ENCODE measurements at places on chromosomes 12 and 14.

- DNase-seq: no peak
These were observed 62.2 kb downstream of the GNG2 start for GRCh38 chr14:51922624-51923023.

- no peak for DNase-seq
These were observed 225.2 kb downstream of the KTN1 start for GRCh38 chr14:55805250-55805649.

DNA sequence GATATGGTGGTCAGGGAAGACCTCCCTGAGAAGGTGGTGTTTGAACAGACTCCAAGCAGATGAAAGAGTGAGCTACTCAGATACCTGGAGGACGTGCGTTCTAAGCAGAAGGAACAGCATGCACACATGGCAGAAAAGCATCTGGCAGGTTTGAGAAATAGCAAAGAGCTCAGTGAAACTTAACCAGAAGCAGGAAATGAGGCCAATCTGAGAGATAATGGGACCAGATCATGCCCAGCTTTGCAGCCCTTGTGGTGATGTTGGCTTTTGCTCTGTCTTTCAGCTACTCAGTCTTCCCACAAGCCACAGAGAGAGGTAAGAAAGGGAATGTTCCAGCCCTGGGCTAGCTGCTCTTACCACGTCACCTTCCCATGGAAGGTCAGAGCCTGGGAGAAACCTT is 176.3 kb upstream of the GSC start:
- DNase-seq: no peak

GRCh38 chr14:68881396-68881795 is 88.5 kb upstream of the ZFP36L1 start:
- no peak for DNase-seq

- no peak for DNase-seq
These were observed 55.9 kb upstream of the LRRK2 start for GRCh38 chr12:40168868-40169267.

DNA sequence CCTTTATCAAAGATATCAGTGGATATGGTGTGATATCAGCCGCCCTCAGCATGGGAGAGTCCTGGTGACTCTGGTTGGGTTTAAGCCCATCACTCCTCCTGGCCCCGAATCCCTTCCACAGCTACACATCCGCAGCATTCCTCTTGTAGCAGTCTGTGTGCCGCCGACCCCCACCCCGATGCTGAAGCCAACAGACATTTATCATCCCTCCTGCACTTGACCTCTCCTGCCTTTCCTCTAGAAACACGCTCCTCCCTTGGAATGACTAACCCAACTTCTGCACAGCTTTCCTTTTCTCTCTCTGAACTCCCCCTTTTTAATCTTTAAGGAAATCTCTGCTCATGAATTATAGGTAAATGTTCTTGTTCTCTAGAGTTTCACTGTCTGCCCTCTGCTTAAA is 250.9 kb upstream of the FOXN3 start:
- no peak for DNase-seq

DNA sequence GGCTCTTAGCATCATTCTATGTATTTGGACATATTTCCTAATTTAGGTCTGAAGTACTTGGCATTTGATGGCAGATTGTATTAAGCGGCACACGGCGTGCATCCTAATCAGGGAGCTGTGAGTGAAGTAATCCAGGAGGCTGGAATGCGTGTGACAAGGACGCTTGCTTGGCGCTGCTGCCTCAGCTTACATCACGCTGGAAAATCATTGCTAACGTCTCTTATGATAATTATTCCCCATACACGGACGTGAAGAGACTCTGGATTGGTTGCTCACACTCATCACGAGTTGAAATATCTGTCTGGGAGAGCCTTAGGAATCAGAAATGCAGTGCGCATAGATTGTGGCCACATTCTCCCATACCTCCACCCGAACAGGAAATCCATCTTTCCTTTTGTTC is 85.3 kb downstream of the FBXW8 start:
- DNase-seq: no peak

GRCh38 chr14:96592591-96593386 is 90.6 kb downstream of the PAPOLA start:
- DNase-seq: peak; percentile 35

DNA sequence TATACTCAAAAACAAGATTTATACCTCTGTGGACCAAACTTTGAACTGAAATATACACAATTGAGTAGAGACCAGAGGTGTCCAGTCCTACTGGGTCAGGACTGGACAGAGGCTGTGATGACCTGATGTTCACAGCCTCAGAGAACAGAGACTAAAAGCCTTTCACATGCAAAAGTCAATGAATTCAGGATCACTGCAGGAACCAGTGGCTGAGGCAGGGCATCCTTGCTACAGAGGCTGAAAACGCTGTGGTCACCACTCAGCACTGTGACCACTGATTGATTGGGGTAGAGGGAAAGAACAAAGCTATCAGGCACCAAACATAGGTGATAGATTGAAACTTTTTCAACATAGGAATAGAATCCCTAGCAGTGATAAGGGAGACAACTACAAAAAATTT is 25.1 kb downstream of the GRIP1 start:
- no peak for DNase-seq

- no peak for DNase-seq
These were observed 968 bp upstream of the ARID4A start for GRCh38 chr14:58297412-58297761.

DNA sequence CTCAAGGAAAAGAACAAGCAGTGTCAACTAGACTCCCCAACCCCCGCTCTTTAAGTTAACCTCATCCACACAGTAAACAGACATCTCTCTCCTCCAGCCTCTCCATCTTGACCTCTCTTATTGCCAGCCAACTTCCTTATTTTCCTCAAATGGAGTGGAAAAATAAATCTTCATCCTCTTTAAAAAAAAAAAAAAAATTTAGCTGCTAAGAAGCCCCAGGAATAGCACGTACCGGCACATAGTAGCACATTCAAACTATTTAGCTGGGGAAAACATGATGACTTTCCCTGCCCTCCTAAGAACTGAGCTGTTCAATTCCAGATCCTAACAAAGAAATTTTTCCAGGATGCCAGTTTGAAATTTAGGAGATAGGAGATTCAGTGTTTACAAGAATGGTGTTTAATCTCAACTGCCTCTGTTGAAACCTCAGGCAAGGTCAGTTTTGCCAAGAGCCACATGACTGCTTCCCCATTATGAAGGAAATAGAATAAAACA is 90.8 kb downstream of the EPS8 start:
- no peak for DNase-seq

- DNase-seq: no peak
These were observed 1282.1 kb downstream of the TMEM121 start for GRCh38 chr14:106808458-106808857.

DNA sequence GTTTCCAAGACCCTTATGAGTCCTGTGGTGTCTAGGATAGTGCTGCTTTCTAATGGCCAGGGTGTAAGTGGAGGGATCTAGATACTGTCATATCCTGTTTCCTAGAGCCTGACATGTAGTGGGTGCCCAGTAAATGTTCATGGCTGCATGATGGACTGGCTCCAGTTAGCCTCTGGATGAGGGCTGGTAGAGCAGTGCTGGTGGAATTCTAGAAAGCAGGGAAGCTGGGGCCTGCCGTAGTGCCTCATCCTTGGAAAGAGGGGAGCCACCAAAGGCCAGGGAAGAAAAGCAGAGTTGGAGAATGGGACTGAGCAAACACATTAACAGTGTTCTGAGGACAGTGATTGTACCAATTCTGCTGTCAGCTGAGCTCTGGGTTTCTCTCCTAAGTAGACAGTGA is 637 bp downstream of the GZMB start:
- no peak for DNase-seq

GRCh38 chr14:92431199-92431725 is 82.3 kb upstream of the RIN3 start:
- DNase-seq: no peak

GRCh38 chr12:46386360-46386867 is 13.8 kb upstream of the SLC38A2 start:
- no peak for DNase-seq

GRCh38 chr14:53784688-53785087 is 171.9 kb downstream of the BMP4 start:
- DNase-seq: no peak

DNA sequence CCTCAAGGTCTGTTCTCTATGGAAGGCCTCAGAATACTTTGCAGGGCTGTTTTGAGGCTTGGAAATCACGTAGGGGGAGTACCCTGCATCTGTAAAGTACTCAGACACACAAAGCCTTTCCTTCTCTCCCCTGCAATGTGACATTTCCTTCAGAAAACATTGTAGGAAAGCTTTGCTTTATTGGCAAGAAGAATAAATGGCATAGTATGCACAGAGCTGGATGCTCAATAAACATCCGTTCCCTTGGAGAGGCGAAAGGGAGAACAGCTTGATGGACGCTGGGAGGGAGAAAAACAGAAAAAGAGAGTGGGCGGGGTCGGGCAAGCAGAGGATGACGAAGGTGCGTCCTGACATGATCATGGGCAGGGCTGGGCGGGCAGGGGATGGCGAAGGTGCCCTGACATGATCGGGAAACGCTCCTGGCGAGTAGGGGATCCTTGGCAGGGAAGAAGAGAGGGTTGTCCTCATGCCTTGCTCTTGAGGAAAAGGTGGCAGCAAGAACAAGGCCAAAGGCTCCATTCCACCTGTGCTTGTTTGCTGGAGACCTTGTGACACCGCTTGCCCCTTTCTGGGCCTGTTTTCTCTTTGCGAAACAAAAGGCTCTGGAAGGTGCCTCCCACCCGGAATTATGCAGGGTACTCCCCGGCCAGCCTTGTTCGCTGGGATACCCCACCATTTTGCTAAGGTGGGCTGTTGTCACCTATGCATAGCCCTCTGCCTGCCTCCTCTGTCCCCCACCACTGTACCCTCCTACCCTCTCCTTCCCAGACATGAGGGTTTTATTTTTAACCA is 21.1 kb downstream of the IRF2BPL start:
- no peak for DNase-seq

DNA sequence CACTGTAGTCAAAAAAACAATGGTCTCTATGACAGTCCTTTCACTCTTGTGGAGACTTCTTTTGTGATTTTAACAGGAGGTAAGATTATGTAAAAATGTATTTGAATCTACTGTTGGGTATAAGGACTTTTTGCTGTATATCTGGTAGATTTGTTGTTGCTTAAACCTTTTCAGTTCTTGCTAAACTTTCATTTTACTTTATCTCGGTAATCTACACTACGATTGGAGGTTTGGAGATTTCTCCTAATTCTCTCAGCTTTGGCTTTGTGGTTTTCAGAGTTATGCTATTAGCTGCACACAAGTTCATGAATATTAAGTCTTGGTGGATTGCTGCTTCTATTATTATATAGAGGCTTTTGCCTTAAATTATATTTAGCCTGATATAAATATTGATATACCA is 116.6 kb upstream of the HIF1A start:
- no peak for DNase-seq

DNA sequence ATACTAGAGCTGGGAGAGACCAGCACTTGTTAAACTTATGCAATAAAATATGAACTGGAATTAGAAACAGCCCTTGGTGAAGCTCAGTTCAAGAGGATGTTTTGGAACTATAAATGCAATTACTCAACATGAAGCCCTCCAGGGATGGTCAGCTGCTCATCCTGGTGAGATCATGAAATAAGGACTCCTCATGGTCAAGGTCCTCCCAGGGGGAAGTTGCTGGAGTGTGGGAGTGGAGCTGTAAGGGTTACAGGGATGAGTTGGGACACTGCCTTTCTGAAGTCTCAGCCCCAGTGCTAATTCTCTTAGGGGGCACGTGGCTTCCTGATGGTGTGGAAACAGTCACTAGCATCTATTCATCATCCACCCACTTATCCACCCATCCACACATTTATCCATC is 301.7 kb upstream of the SFSWAP start:
- DNase-seq: no peak

GRCh38 chr12:72135021-72135301 is 137.2 kb upstream of the TRHDE start:
- no peak for DNase-seq

DNA sequence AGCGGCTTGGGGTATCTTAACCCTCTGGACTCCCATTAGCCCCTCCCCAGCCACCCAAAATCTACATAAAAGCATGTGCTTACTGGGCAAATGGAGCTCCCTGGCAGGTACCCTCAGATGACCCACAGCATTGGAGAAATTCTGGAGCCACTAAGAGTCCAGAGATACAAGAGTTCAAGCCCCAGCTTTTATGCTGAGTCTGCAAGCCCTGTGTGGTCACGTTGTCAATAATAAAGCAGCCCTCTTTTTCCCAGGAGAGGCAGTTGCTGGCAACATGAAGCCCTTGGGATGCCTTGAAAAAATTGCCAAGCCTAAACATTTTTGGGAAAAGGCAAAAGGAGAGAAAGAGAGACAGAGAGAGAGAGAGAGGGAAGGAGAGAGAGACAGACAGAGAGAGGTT is 83.4 kb downstream of the RBM19 start:
- DNase-seq: no peak

DNA sequence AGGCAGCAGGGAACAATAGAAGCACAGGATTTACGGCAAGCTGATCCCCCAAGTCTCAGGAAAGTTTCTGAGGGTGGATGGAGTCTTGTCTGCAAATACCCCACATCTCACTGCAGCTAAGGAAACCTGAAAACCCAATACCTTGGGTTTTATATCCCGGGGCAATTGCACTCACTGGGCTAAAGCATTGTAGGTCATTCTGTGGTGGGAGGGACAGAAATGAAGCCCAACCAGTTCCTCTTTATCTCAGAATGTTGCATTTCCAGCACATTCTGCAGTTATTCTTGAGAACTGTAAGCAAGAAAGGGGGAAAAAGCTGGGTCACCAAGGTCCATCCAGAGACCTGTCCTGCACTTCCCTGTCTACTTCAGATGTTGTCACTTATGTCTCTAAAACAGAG is 39.8 kb downstream of the C12orf42 start:
- DNase-seq: no peak

DNA sequence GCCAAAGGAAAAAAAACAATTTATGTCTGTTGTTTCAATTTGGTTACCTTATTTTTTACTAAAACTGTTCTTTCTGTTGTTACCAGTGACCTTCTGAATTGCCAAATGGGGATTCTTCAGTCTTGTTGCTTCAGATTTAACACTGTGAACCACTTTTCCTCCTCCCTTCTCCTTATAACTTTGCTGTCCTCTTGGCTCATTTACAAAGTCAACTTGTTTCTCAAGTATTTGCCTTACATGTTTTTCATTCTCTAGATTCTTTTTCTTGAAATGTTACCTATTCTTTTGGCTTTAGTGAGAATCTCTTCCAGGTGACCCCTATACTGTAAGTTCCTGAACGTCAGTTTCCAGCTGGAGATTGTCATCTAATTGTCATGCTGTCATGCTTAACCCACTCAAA is 19.4 kb downstream of the FUT8 start:
- no peak for DNase-seq

DNA sequence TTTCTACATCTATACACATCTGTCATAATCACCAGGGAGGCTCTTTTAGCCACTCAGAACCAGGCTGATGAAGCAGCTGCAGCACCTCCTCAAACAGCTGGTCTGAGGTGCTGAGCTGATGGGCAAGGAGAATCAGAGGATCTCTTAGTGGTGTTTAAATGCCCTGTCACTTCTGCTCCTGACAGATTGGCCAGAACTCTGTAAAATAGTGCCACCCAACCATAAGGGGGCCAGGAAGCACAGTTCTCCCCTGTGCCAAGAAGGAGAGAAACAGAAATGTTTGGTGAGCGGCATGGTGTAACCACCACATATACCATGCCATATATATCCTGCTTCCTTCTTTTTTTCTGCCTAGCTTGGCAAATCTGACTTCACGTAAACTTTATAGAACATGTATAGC is 12.8 kb downstream of the SOCS2 start:
- no peak for DNase-seq

GRCh38 chr12:105331805-105332251 is 1.3 kb downstream of the C12orf75 start:
- DNase-seq: no peak

GRCh38 chr14:101893759-101894158 is 70.6 kb upstream of the DYNC1H1 start:
- no peak for DNase-seq

GRCh38 chr12:116443821-116444589 is 115.2 kb upstream of the MAP1LC3B2 start:
- no peak for DNase-seq
